PC-3 (cell line): ENCODE measurements at places on chromosomes 2 and 18. TPM values are rescaled to one million over a fixed set of nuclear protein-coding genes. Genes with fewer than 3 reads are reported as not detected.
A peak's percentile ranks its signal among the peaks of the same experiment; 100 is the strongest.

- DNase-seq, result no peak
Measured at GRCh38 chr18:32373505-32373904, 97.2 kb downstream of the GAREM1 start.

DNA sequence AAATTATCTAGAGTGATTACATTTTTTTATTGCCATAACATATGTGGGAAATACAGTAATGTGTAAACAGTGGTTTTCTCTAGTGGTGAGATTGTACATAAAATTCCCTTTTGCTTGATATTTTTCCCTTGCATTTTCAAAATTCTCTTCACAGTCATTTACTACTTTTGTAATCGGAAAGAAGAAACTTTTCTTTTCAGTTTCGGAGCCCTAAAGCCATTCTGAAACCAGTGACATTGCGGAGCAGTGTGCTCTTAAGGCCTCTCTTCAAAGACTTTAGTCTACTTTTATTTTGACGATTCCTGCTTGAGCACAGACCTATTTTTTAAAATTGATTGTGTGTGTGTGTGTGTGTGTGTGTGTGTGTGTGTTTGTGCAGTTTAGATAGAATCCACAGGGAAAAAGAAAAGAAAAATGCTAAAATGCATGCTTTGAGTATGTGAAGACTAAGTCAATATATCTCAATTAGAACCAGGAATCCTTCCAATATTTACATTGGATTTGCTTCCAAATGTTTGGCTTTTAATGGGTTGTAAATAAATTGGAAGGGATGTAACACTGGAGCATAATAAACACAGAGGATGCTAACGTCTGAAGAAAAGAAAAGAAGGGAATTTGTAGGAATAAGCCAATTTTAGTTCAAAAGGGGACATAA, 357.4 kb downstream of the RND3 start:
- DNase-seq, result no peak

GRCh38 chr2:179207047-179207446, 57.6 kb downstream of the SESTD1 start:
- no peak for DNase-seq

DNA sequence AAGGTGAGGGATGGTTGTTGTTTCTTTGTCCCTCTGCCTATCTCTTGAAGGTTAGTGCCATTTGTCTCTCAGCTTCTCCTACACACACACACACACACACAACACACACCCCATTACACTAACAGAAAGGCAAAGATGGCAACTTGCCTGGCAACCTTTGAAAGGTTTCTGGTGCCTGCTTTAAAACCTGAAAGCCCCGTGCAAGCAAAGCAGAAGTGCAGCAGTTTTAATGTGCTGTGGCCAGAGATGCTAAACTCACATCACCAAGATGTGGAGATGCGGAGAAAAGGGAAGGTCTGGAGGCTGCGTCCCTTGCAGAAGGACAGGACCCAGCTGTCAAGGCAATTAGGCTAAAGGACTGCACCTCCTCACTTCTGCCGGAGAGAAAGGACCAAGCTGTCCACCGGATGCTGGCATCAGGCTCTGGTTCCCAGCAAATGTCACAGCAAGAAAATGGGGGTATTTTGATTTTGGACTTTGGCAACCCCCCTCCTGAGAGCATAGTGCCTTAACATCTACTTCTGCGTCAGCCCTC, 196.4 kb downstream of the ARL4C start:
- no peak for DNase-seq

DNA sequence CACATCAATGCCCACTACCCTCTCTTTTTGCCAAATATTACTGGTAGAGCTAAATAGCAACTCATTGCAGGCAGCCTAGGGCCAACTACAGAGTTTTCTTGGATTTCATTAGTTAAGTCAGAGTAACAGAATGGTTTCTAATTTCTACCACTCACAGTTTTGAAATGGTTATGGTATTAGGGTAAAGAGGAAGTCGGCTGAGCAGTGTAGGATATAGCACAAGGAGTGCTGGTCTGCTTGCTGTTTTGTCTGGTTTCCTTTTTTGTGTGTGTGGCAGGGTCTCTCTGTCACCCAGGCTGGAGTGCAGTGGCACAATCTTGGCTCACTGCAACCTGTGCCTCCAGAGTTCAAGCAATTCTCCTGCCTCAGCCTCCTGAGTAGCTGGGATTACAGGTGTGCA, 289.2 kb upstream of the CCDC68 start:
- DNase-seq, result no peak

- peak; percentile 64 for DNase-seq
Measured at GRCh38 chr2:11598228-11598731, 64.4 kb downstream of the GREB1 start.

The UGT1A9 gene
- total RNA-seq, result not detected in 2 replicates
